Common myeloid progenitor, CD34-positive (primary cell): ENCODE measurements at places on chromosomes 1 and 21.

DNA sequence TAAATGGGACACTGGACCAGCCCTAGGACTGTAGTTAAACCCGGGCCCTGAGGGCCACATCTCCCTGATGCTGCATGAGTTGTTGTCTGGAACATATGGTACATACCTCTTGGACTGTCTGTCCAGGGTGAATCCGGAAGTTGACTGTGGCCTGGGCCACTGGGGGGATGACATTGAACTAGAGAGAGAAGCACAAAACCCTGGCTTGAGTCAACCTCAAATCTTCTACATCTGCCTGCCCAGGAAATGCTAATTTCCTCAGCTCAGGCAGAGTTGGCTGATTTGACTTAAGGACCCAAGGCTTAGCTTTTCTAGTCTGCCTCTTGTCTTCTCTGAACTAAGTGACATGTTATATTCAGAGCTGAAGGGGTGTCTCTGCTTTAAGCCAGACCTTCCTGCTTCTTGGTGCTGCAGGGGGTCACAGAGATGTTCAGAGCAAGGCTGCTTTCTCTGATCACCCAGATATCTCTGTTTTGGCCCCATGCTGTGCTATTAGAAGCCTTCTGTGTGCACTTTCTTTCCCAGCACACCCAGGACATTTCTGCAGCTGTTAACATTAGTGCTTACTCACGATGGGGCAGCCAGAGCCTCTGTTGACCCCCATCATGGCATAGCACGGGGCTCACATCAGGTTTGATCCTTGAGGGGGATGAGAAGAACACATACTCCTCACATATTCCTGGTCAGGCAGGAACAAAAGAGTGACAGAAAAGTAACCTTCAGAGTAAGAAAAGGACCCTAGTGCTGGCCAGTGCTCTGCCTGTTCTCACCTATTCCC is 9.6 kb downstream of the PM20D1 start:
- DNase-seq: peak; percentile 58

DNA sequence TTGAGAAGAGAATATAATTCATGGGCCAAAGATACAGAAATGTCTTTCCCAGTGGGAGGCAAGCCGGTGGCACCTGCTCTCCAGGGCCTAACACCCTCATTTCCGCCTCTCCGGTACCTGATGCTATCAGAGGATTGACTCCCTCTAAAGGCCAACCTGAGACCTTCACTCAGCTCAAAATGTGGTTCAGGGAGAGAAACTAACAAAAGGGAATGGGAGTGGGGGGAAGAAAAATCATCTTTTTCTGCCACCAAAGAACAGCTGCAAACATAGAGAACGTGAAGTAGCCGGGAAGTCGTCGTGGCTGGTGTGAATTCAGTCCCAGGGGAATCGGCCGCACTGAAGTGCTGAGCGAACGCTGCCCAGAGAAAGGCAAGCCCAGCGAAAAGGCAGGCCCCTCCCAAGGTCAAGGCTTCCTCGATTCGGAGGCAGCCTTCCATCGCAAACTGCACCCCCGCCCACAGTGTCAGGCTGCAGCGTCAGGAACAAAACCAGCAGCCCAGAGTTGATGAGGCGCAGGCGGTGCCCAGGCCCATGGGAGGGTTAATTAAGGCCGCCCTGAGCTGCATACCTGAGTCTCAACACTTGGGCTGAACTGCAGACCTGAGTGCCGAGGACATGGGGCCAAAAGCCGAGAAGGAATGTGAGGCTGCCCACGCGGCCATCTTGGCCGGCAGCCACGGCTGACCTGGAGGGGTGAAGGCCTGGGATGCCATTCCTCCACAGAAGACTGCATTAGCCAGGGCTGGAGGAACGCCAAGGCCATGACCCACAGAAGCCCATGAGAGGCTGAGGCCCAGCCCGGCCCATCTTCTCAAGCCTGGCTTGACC is 160.2 kb downstream of the PSMG1 start:
- no peak for DNase-seq

- no peak for DNase-seq
These were observed 38.3 kb downstream of the ZC3H11B start for GRCh38 chr1:219574484-219575087.

DNA sequence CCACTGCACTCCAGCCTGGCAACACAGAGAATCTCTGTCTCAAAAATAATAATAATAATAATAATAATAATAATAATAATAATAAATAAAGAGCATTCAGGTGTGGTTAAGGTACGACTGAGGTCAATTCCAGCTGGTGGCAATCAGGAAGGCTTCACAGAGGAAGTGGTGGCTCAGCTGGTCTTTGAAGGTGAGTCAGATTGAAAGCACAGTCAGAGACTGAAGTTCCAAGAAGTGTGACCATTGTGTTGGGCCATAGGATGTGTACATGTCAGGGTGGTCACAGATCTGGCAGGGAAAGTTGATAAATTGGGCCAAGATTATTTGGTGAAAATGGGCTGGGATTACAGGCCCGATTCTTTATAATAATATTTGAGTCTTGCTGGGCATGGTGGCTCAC is 31.0 kb upstream of the MED18 start:
- no peak for DNase-seq

GRCh38 chr1:156654700-156655099 is 12.8 kb downstream of the BCAN start:
- DNase-seq: no peak

GRCh38 chr1:31839662-31840343 is 24.0 kb upstream of the SPOCD1 start:
- no peak for DNase-seq

DNA sequence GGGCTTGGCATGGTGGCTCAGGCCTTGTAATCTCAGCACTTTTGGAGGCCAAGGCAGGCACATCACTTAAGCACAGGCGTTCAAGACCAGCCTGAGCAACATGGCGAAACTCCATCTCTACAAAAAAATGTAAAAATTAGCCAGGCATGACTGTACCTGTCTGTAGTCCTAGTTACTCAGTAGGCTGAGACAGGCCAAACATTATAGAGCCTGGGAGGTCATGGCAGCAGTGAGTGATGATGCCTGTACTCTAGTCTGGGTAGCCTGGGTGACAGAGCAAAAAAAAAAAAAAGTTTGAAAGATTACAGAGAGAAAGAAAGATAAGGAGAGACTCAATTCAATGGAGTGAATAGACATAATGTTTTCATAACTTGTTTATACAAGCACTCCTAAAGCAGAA is 556.5 kb upstream of the BRINP3 start:
- DNase-seq: no peak

GRCh38 chr1:104973516-104973915 is 1223.8 kb downstream of the AMY1C start:
- DNase-seq: no peak

- no peak for DNase-seq
These were observed 34.0 kb downstream of the MX1 start for GRCh38 chr21:41459884-41460534.

GRCh38 chr1:154851392-154852177 is 18.5 kb downstream of the KCNN3 start:
- DNase-seq: no peak

DNA sequence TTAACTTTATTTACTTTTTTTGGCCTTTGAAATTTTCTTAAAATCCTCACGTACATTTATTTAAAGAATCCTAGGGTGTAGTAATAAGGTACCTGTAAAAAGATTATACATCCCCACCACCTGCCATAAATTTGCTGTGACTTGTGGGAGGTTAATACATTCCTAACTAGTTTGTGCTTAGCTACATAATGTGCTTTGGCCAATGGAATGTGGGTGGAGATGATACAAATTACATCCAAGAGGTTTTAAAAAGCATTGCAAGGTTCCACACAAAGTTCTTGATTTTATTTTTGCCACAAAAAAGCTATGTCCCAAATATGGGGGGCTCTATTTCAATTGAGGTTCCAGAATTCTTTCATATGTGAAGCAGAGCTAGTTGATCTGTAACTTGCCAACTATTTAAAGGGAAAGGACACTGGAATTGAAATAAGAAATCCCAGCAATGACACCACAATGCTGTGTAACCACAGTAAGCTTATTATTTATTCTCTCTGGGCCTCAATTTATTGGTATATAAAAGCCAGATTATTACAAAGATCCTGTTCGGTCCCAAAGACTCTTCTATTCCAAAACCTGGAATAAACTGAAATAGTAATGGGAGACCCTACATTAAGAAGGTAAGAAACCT is 15.7 kb downstream of the ASPM start:
- DNase-seq: no peak

GRCh38 chr1:35555601-35556477 is 1.4 kb downstream of the KIAA0319L start:
- no peak for DNase-seq

DNA sequence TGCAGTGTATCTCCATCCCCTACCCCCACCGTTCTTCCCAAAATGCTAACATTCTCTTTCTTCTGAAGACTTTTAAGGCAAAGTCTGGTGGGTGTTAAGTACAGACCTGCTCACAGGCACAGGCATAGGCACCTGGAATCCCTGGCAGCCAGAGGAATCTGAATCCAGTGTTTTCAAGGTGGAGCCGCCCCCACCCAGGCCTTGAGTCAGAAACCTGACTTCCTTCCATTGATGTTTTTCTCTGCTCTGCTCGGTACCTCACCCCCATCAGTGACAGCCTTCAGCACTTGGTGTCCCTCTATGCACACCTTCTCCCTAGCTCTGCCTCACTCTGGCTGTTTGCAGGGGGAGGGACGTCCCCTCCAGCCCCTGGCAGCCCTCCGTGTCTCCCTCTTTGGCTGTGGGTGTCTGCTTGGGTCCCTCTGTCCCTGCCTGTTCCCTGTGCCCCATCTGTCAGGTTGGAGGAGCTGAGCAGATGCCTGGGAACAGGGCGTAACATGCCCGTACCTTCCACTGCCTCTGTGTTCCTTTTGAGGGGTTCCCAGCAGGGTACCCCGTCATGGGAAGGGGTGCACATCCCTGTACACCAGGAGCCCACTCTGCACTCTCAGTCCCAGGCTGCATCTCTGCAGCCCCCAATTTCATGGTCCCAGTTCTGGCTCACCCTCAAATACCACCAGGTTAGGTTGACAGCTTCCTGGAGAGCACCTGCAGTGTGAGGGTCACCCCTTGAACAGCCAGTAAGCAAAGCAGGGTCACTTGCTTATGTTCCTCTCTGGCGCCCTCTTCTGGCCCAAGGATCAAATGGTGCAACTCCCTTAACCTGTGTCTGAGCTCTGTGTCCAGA is 6.7 kb downstream of the NCDN start:
- peak; percentile 86 for DNase-seq

GRCh38 chr1:202710070-202711045 is at the start of gene SYT2:
Gene SYT2 (minus strand): TSS chr1:202710454. CDS start chr1:202605772, 104,682 bp downstream.
- peak; percentile 61 for DNase-seq

DNA sequence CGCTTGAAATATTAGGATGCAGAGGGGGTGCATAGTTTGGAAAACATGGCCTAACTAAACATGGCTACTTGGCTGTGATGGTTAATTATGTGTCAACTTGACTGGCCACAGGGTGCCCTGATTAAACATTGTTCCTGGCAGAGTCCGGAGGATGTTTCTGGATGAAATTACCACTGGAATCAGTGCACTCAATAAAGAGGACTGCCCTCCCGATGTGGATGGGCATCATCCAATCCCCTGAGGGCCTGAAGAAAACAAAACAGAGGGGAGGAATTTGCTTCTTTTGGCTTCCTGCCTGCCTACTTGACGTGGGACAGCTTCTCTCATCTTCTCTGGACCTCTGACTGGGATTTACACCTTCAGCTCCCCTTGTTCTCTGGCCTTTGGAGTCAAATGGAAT is 79.1 kb upstream of the KCNE2 start:
- DNase-seq: no peak

- no peak for DNase-seq
These were observed 31.3 kb downstream of the PTGFRN start for GRCh38 chr1:116940814-116941599.

DNA sequence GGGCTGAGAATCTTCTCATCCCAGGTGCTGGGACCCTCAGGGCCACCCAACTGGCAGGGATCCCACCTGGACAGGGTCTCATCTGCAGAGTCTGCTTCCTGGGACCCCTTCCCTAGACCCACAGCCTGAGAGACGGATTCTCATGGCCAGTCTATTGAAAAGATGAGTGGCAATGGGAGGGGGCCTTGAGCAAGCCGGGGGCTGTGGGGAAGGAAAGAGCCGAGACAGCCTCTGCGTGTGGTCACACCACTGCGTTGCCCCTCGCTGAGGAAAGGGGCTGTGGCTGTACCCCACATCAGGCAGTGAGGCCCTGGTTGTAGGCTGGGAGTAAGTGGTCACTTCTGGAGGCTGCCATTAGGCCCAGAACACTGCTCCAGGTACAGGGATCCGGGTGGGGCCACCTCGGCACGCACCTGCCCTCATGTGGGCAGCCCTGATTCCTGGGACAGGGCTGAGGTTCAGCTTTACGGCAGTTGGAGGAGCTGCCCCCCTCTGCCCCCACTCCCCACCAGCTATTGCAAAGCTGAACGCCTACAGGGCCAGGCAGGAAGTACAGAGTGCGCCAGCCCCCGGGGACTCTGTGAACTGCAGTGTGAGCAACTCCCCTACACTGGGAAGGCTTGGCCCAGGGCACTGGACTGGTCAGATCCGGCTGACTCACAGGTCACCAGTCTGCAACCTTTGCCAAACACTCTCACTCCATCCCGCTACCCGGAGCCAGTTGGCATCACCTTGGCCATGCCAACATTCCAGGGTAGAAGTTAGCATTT is 106.9 kb downstream of the RIPK4 start:
- no peak for DNase-seq

DNA sequence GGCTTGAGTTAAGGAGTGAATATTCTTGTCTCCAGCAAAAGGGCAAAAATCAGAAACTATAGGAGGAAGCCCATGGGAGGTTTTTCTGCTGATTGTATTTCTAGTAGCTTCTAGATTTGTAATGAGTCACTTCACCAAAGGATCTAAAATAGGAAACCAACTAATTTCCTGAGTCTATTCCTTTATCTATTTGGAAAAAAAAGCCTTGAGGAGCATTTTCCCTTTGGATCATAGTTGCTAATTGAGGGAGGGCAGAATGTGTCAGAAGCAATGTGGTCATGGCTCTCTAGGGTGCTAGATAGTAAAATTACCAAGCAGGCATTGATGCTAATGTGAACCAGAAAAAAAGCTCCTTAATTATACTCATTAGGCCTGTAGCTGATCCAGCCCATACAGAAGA is at the start of gene OR10R2:
OR10R2 (plus strand) TSS at position 301 of the 400 bp plus-strand sequence. CDS start 106 bp downstream, outside the sequence.
- DNase-seq: no peak

- DNase-seq: peak; percentile 88
These were observed 3.3 kb upstream of the ZBTB18 start for GRCh38 chr1:244047621-244048255.

- DNase-seq: no peak
These were observed 42.0 kb downstream of the TBCE start for GRCh38 chr1:235409042-235409820.

GRCh38 chr1:47276850-47277249 is 37.1 kb downstream of the STIL start:
- DNase-seq: no peak

DNA sequence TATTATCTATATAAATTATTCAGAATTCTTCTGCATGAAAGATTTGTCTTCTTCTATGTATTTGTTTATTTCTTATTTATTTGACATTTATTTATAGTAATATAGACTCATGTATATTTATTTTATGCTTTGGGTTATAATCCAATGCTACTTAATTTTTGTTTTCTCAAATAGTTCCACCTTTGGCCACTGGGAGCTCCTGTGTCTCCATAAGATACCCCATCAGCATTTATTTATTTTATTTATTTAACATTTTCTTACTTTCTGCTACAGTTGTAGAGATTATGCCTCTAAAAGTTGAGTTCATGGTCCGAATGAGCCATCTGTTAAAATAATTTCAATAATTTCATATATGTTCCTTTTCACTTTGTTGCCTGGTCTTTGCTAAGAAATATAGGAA is 289.4 kb downstream of the ADGRL2 start:
- DNase-seq: peak; percentile 13
